Activated CD4-positive, alpha-beta memory T cell treated with anti-CD3 and anti-CD28 coated beads, Interleukin-2, amount 10 ng/mL, durations not matched to agents 7 days and 5 days (primary cell): ENCODE measurements at places on chromosomes 4 and X. TPM values are rescaled to one million over a fixed set of nuclear protein-coding genes. Genes with fewer than 3 reads are reported as not detected.

TEC gene
- 0.60 TPM for total RNA-seq

GRCh38 chr4:1985780-1986577, 22.8 kb downstream of the NELFA start:
- peaks cover 35% of the 10 kb centered on the region for H3K36me3 ChIP-seq
- no peak for DNase-seq
- no peak overlapping the region for H3K4me3 ChIP-seq
- H3K27me3 ChIP-seq = no peaks in the 10 kb centered on the region
- H3K4me1 ChIP-seq = peaks cover 4% of the 10 kb centered on the region
- no peak overlapping the region for H3K27ac ChIP-seq

TMSB15A gene
- total RNA-seq = 0.45 TPM

GRCh38 chrX:17802756-17803155, 58.3 kb downstream of the RAI2 start:
- H3K27ac ChIP-seq = no peak overlapping the region
- no peak for DNase-seq
- no peaks in the 10 kb centered on the region for H3K4me1 ChIP-seq

DNA sequence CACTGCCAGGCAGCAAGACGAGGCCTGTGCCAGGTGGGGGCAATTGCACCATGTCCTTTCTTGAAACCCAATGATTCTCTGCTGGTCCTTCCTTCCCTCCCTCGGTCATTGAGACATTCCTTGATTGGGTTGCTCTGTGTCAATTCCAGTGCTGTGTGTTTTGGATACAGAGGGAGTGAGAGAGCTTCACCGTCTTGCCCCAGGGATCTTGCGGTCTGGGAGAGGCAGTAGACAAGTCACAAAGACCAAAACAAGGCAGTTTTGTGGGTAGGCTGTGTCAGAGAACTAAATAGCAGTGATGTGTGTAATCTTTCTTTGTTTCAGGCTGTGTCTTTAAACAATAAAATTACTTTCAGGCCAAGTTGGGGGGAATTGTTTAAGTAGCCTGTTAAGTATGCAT, 38.8 kb upstream of the TADA2B start:
- peaks cover 82% of the 10 kb centered on the region for H3K36me3 ChIP-seq
- H3K4me3 ChIP-seq = no peak overlapping the region
- peak overlapping the region; percentile 18 for H3K27ac ChIP-seq

VCX2 gene
- not detected for total RNA-seq

DNA sequence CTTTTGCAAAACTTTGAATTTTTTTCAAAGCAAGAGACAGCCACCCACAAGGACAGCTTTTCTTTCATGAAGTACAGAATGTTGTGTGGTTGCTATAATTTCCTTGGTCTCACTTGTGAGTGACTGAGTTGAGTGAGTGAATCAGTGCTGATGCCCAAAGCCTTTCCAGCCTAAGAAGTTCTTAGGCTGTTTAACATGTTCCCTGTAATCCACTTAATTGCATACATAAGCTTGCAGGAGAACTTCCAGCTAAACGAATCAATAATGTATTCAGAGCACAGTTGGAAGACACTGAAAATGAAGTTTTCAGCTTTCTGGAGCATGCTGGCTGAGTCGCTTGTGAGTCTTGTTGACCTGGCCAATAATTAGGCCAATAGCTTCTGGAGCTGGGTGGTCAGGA, 42.0 kb upstream of the GK2 start:
- DNase-seq = no peak
- no peak overlapping the region for H3K27ac ChIP-seq
- H3K36me3 ChIP-seq = no peaks in the 10 kb centered on the region
- H3K27me3 ChIP-seq = no peaks in the 10 kb centered on the region
- H3K4me1 ChIP-seq = no peaks in the 10 kb centered on the region

GRCh38 chr4:76968937-76969336, 19.4 kb downstream of the SEPTIN11 start:
- DNase-seq = no peak
- H3K36me3 ChIP-seq = peaks cover 8% of the 10 kb centered on the region
- peaks cover 2% of the 10 kb centered on the region for H3K4me1 ChIP-seq
- no peak overlapping the region for H3K4me3 ChIP-seq
- H3K27me3 ChIP-seq = peaks cover 2% of the 10 kb centered on the region

PDCL2 gene
- total RNA-seq = not detected

DNA sequence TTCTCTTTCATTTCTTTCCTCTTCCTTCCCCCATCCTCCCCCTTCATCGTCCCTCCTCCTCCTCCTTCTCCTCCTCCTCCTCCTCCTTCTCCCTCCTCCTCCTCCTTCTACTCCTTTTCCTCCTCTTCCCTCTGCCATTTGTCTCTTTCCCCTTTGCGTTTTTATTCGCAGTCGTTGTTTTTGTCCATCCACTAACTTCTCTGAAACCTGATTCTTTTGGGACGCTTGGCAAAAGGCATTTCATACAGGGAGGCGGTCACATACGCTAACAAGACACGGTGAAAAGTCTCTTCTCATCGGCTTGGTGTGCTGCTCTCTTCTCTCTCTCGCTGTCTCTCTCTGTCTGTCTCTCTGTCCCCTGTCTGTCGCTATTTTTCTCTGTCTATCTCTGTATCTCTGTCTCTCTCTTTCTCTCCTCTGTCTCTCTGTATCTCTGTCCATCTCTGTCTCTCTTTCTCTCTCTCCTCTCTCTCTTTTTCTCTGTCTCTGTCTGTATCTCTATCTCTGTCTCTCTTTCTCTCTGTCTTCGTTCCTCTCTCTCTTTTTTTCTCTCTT, 5.4 kb upstream of the SHOX start:
- DNase-seq = no peak
- H3K36me3 ChIP-seq = no peaks in the 10 kb centered on the region
- H3K4me1 ChIP-seq = peaks cover 2% of the 10 kb centered on the region
- no peak overlapping the region for H3K27ac ChIP-seq
- peaks cover 41% of the 10 kb centered on the region for H3K27me3 ChIP-seq
- H3K4me3 ChIP-seq = no peak overlapping the region

AMTN gene
- total RNA-seq = not detected

DNA sequence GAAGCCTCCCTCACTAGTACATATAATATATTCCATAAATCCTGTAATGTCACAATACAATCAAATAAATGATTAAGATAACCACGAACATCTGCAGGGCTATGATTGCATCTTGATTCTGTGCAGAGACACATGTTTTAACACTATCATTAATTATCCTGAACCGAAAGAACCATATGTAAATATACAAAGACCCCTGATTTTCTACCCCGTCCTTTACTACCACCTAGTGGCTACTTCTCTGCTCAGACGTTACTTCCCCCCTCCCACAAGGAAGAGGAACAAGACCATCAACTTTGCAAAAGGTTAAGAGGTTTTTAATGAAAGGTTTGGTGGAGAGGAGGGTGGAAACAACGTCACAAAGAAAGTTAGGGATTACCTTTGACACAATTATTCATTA, 134.0 kb downstream of the COL4A6 start:
- no peak overlapping the region for H3K4me3 ChIP-seq
- no peak for DNase-seq
- no peak overlapping the region for H3K27ac ChIP-seq

ANOS1 gene
- total RNA-seq = not detected

- no peak overlapping the region for H3K4me3 ChIP-seq
- H3K36me3 ChIP-seq = no peaks in the 10 kb centered on the region
- DNase-seq = no peak
- H3K4me1 ChIP-seq = no peaks in the 10 kb centered on the region
- peaks cover 4% of the 10 kb centered on the region for H3K27me3 ChIP-seq
Observed at GRCh38 chr4:8010618-8011017, 71.0 kb upstream of the AFAP1 start.

GPR34 gene
- total RNA-seq = not detected
